Transverse colon (tissue), 4 donors: ENCODE measurements at places on chromosomes 2 and 18. TPM values are rescaled to one million over a fixed set of nuclear protein-coding genes. Genes with fewer than 3 reads are reported as not detected.
A peak's percentile ranks its signal among the peaks of the same experiment; 100 is the strongest.

The ZSWIM2 gene
- not detected for total RNA-seq

The TIMM21 gene
- total RNA-seq, result 10.5 TPM

The VWC2L gene
- not detected for total RNA-seq

The GALNT5 gene
- total RNA-seq, result 7.5 TPM

The EGR4 gene
- total RNA-seq, result not detected

DNA sequence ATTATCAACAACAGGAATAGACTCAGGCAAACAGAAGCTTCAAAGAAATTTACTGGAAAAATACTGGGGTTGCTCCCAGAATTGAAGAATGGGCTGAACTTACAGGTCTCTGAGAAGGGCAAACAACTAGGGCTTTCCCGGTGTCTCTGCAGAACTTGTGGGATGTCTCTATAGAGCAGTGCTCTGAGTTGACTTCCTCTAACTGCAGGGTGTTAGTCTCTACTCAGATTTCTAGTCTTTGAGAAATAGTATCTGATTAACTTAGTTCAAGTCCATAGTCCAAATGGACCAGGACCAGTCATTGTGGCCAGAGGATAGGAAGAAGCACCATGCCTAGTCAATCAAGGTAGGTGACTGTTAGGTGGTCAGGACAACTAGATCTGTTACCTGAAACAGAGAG, 45.8 kb downstream of the LIMS1 start:
- H3K27me3 ChIP-seq, result no peaks in the 10 kb centered on the region
- no peak for DNase-seq
- peak overlapping the region; percentile 0 for H3K27ac ChIP-seq

DNA sequence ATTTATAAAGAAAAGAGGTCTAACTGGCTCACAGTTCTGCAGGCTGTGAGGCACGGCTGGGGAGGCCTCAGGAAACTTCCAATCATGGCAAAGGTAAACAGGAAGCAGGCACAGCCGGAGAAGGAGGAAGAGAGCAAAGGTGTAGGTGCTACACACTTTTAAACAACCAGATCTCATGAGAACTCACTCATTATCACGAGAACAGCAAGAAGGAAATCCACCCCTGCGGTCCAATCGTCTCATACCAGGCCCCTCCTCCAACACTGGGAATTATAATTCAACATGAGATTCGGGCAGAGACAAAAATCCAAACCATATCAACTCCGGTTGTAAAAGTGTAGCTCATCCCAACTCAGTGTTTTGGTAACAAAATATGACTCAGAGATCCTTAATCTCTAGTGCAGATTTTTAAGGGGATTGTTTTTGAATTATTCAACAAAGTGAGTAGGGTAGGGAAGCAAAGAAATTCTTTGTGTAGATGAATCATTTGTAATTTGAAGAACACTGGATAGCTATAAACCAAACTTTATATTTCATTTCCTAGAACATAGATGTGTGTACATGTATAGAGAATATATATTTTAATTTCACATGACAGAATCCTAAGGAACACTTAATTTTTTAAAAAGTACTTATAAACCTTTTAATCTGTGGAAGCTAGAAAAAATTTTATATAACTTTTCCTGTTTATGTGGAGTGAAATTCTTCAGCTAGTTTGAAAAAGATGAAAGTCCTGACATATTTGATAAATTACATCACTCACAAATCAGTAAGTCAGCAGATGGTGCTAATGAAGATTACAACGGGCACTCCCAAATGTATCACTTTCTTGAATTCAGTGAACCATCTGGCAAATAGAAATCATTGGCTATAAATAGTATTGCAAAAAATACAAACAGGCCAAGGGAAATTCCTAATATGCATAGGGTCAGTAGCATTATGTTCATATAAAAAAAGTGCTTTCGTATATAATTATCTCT, 130.1 kb downstream of the OLA1 start:
- DNase-seq, result no peak
- H3K27ac ChIP-seq, result no peak overlapping the region
- no peak overlapping the region for H3K4me3 ChIP-seq
- H3K27me3 ChIP-seq, result no peaks in the 10 kb centered on the region
- H3K36me3 ChIP-seq, result no peaks in the 10 kb centered on the region
- H3K4me1 ChIP-seq, result no peaks in the 10 kb centered on the region

GRCh38 chr2:223230352-223230751, 178.4 kb downstream of the KCNE4 start:
- no peaks in the 10 kb centered on the region for H3K27me3 ChIP-seq
- H3K4me3 ChIP-seq, result no peak overlapping the region
- H3K36me3 ChIP-seq, result no peaks in the 10 kb centered on the region

- no peaks in the 10 kb centered on the region for H3K36me3 ChIP-seq
- no peak for DNase-seq
- H3K4me1 ChIP-seq, result no peaks in the 10 kb centered on the region
- H3K27me3 ChIP-seq, result no peaks in the 10 kb centered on the region
- no peak overlapping the region for H3K4me3 ChIP-seq
- no peak overlapping the region for H3K27ac ChIP-seq
These were observed 72.1 kb upstream of the CAB39 start for GRCh38 chr2:230640540-230641011.

DNA sequence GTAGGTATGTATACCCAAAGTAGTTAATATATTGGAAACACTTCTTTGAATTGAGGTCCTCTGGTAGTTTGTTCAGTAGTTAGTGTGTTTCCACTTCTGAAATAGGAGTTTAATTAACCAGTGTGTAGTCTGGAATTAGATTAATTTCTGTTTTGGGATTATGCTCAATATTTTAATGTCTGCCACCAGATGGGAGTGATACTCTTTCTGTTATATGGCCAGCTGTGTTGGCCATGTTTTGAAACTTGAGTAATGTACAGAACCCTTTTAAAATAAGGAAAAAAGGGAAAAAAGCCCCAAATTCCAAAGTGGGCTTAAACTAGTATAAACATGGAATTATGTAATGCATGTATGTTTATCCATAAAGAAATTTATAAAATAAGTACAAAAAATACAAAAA, 147.7 kb downstream of the CTNNA2 start:
- H3K27ac ChIP-seq, result no peak overlapping the region
- no peaks in the 10 kb centered on the region for H3K27me3 ChIP-seq
- H3K4me3 ChIP-seq, result no peak overlapping the region
- no peak for DNase-seq

DNA sequence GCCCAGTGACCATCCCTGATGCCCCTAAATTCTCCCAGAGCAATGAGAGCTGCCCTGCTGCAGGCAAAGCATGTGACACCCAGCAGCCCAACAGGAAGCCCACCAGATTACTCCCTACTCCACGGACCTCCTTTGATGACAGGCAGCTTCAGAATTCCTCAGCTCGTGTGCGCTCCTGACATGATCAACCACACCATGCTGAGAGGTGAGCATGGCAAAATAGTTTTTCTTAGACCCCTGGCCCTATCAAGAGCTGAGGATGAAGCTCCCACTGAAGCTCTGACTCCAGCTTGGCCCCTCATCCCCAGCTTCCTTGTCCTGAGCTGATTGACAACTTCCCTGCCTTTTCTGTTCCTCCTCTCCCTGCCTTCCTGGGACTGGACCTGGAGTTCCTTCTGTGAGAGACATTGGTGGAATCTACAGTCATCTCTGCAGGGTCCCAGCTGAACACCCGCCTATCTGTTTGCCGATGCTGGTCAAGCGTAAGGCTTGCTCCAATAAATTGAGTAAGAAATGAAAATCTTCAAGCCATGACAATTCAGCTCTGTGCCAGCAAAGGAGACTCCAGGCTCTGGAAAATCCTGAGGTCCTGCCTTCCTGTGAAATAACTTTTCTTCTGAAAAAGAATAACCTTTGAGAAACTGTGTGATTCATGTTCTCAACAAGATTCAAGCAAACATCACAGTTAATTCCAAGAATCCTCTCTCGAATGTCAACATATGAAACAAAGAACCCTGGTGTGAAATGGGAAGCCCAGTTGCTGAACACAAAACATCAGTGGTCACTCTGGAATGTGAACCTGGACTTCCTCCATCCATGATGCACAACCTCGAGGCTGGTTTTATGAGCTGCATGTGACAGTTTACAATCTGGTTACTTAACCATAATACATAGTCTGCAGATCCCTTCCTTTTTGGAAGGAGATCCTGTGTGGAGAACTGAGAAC, 201.1 kb downstream of the SPP2 start:
- peaks cover 6% of the 10 kb centered on the region for H3K4me1 ChIP-seq
- DNase-seq, result peak; percentile 48
- peak overlapping the region; percentile 13 for H3K27ac ChIP-seq
- H3K4me3 ChIP-seq, result no peak overlapping the region
- peaks cover 3% of the 10 kb centered on the region for H3K27me3 ChIP-seq
- H3K36me3 ChIP-seq, result no peaks in the 10 kb centered on the region
